Mesendoderm (in vitro differentiated cells): ENCODE measurements at places on chromosomes 13 and 19.
A peak's percentile ranks its signal among the peaks of the same experiment; 100 is the strongest.

DNA sequence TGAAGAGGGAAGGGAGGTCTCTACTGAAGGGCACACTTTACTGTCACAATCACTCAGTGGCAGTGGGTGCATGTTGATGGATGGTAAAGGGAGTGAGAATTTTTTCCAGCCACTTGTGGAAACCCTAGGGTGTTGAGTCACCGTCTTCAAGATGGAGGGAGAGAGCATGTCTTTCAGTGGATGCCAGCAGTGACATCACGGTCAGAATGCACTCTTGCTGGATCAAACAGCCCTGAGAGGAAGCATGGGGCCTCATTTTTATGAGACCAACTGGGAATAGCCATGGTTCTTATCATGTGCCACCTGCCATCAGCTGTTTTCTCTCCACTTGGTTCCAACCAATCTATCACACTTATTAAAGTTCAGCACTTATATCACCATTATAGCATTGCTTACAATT, 182.5 kb downstream of the KCNRG start:
- DNase-seq, result no peak

DNA sequence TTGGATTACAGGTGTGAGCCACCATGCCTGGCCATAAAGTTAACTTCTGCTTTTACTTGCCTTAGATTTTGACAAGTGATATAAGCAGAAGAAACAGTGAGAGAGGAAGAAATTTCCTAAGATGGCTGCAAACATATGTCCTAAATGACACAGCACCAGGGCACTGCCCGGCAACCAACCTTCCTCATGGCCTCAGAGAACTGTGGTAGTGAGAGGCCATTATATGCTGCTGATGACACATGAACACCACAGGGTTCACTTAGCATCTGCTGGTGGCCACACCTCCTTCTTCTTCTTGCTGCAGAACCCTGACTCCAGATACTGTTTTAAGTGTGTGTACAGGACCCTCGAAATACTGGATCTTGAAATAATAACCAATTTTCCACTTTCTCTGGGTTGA, 88.2 kb downstream of the KCTD12 start:
- DNase-seq, result peak; percentile 20

GRCh38 chr13:93227878-93228642, 1.5 kb downstream of the GPC6 start:
- peak; percentile 97 for DNase-seq

DNA sequence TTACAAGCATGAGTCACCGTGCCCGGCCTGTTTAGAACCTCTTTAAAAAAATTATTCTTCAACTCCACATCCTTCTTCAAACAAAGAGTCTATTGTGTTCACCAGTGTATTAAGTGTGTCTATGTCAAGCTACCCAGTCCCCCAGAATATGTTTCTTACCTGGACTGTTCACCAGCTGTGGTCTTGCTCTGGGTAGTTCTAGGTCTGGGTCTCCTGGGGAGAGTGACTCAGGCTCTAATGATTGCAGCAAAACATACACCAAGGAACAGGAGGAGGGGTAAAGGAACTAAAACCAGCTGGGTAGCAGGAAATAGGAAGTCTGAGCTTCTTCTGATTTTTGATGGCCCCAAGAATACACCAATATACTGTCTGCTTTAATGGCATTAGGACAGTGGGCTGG, at the start of gene FPR1:
TSS of gene FPR1 (minus strand) at position 224 of the 400 bp plus-strand sequence. CDS start 4,884 bp downstream, outside the sequence.
- DNase-seq, result no peak

GRCh38 chr19:3132971-3133792, 2.7 kb upstream of the GNA15 start:
- no peak for DNase-seq

- DNase-seq, result no peak
Observed at GRCh38 chr19:2625434-2625833, 77.1 kb downstream of the GNG7 start.

GRCh38 chr19:2721570-2722540, 683 bp upstream of the DIRAS1 start:
- DNase-seq, result no peak

DNA sequence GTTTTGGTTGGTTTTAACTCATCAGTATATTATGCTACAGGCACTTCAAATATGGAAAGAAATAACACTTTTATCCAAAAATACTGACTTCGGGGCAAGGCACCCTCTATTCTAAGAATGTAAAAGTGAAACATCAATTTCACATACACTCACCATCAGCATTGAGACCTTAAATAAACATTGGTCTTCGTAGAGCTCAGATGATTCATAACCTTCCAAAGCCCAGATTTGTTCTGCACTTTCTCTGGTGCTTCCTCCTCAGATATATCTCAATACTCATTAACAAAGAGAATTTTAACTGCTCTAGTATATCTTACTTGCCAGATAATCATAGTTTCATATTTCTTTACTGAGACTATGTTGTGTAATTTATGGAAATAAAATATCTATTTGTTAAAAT, 794.3 kb downstream of the LIG4 start:
- no peak for DNase-seq

DNA sequence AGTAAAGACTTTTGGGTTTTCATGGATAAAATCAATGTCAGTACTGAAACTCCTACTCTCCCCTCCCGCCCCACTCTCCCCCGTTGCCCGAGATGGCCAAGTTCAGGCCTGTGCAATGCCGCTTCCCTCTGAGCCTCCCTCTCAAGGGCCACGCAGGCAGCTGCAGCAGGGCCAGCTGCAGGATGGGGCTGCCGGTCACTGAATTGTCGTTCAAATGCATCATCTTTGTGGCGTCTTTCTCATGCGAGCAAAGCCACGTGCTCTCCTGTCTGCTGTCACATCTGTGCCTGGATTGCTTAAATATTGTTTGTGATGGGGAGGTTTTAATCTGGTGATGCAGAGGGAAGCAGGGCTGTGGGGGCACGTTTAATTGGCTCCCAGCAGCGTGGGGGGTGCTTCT, 26.6 kb downstream of the SHISA2 start:
- DNase-seq, result no peak

DNA sequence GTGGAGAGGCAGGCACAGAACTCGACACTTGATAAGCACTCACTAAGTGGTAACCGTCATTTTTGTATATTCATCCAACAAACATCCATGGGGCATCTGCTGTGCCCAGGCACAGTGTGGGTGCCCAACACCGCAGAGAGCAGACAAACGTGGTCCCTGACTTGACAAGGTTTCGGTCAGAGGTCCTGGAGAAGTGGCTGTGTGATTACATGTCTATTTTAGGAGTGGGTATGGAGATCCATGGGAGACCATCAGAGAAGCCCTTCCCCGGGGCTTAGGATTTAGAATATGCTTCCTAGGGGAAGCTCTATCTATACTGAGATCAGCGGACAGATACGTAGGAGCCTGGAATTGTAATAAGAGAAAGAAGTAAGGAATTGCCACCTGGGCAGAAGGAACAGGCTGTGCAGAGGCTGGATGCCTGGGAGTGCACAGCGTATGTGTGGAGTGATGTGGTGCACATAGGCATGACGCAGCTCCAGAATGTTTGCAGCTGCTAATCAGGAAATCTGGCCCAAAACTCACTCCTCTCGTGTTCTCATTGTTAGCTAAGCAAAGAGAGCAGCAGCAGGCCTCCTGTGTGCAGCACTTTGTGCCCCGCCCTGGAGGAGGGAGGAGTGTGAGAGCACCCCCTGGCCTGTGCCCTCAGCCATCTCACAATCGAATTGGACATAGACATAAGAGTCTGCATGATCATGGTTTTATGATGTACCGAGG, 23.0 kb upstream of the IRS2 start:
- no peak for DNase-seq

DNA sequence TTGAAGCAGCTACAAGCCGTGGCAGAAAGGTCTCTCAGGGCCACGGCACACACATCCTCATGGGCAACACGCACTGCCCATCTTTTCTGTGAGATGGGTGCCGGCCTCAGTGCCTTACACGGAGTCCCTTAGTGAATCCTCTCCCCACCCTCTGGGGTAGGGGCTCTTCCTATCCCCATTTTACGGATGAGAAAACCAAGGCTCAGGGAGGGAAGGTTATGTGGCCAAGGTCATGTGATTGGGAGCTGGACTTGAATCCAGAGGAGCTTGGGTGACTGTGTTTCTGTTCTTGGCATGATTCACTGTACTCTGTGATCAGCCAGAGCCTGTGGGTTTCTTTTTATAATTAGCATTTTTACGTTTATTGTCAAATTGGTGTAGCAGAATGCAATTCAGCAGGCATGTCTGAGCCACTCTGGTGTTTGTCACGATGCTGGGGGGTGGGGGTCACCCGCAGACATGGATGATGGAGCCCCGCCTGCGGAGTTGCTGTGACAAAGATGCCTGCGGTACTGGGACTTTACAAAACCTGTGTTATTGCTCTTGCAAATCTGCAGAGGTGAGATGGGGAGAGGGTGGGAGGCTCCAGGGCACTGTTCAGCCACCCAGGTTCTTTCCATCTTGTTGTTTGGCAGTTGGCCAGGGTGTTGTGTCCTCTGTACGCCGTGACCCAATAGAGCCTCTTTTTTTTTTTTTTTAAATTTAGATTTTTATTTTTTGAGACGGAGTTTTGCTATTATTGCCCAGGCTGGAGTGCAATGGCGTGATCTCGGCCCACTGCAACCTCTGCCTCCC, 4.5 kb downstream of the SCN1B start:
- DNase-seq, result no peak

GRCh38 chr19:1408300-1409203, 1.2 kb downstream of the DAZAP1 start:
- DNase-seq, result peak; percentile 67

GRCh38 chr13:110361365-110361911, 54.4 kb downstream of the COL4A2 start:
- DNase-seq, result no peak

DNA sequence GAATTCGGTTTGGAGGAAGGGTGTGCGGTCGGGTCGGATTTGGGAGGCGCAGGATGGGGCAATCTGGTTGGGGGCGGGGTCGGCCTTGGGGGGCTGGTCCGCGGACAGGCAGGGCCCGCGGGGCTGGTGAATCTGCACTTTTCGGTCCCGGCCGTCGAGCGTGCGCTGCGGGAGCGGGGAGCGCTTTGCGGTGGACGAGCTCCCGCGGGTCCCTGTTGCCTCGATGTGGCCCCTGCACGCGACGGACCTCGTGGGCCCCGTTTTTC, 11.9 kb downstream of the PEAK3 start:
- DNase-seq, result no peak

DNA sequence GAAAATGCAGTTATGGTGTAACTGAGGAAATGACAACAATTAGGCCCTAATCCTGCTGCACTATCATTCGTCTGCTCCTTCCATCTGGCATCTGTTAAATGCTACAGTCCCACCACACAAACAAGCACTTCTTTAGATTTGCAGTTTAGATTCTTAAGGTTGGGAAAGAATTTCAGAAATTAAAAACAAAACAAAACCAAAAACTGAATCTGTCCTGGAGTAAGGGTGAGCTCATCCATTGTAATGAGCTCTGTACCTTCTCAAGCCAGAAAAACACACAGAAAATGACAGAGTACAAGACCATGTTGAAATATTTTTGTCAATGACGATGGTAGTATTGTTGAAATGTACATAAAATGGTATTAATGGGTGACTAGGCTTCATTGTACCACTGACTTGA, 28.3 kb downstream of the SMAD9 start:
- no peak for DNase-seq
